ENCODE measurements at places on chromosomes 2 and 18.

- no peak for DNase-seq
Measured at GRCh38 chr18:76260941-76261472, 234.0 kb downstream of the ZNF516 start.

GRCh38 chr2:10817413-10817812, 4.8 kb upstream of the PDIA6 start:
- DNase-seq: no peak

DNA sequence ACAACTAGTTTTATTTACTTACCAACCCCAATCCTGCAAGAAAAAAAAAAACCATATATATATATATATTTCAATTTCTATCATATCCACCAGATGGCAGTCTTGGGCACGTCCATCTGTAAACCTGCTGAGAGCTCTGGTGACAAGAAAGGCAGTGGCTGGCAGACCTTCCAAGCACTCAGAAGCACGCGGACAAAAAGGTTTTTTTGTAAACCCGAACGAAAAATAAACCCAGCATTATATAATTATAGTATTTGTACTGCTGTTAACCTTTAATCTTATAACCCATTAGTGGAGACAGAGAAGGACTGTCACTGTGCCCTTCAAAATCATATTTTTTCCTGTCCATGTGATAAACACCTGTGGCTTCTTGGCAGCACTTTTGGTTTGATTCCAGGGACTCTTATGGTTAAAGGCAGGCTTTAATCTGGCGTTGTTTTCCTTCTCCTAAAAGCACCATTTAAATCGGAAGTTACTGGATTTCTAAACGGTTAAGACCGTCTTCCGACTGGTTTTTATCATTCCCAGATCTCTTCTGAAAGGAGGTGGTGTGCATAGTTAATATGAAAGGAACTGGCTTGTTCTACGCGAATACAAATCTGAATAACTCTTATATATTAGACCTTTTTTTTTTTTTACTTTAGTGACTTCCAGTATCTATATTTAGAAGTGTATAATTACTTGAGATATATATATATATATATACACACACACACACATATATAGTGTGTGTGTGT, 31.0 kb upstream of the SLC3A1 start:
- peak; percentile 18 for DNase-seq

DNA sequence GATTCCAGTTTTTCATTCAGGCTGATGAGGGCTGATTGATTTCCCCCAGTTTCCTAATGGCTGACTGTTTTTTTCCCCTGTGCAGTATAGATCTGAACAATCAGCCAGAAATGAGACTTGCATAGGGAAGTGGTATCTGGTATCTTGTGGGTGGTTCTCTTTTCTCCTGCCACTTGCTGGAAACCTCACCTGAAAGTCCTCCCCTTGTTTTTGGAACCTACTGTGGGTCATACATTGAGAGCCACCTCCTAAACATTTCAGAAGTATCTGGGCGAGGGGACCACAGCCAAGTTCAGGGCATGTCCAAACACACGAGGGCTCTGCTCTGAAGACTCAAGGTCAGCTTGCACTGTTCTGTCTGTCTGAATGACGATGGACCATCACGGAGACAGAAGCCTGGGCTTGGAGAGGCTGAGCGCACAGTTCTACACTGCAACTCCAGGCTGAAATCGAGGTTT, 19.3 kb downstream of the ALPK2 start:
- DNase-seq: no peak
